WTC11 (cell line): ENCODE measurements at places on chromosomes 3 and 15.

GRCh38 chr15:63367390-63367789, 14.3 kb downstream of the CA12 start:
- no peak overlapping the region for H3K4me3 ChIP-seq
- no peak overlapping the region for H3K27ac ChIP-seq
- no peak for DNase-seq
- H3K27me3 ChIP-seq: no peaks in the 10 kb centered on the region
- peaks cover 30% of the 10 kb centered on the region for H3K4me1 ChIP-seq

GRCh38 chr15:101039461-101039860, 120.3 kb downstream of the LRRK1 start:
- H3K27me3 ChIP-seq: no peaks in the 10 kb centered on the region
- H3K4me3 ChIP-seq: no peak overlapping the region

GRCh38 chr15:74967670-74968069, 11.1 kb upstream of the RPP25 start:
- no peaks in the 10 kb centered on the region for H3K36me3 ChIP-seq
- no peak for DNase-seq
- H3K27me3 ChIP-seq: peaks cover 2% of the 10 kb centered on the region; the same call in 1 of the 2 replicates
- H3K4me1 ChIP-seq: peaks cover 12% of the 10 kb centered on the region
- no peak overlapping the region for H3K4me3 ChIP-seq
- no peak overlapping the region for H3K27ac ChIP-seq

DNA sequence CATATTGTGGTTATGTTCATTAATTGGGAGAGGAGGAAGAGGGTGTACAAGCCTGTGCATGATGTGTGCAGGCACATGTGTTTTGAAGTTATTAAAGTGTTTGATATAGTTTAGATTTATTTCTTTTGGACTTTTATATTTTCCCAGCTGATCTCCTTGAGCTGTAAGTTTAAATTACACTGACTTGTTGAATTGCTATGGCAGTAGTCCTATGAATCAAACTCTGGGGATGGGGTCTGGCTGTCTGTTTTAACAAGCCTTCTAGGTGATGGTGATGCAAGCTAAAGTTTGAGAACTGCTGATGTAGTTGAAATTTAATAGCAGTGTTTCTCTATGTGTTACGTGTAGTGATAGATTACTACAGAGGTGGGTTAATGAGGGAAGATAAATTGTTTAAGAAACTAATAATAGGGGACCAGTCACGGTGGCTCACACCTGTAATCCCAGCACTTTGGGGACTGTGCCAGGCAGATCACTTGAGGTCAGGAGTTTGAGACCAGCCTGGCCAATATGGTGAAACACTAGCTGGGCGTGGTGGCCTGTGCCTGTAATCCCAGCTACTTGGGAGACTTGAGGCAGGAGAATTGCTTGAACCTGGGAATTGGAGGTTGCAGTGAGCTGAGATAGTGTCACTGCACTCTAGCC, 7.0 kb downstream of the ARIH1 start:
- no peaks in the 10 kb centered on the region for H3K27me3 ChIP-seq
- H3K4me3 ChIP-seq: no peak overlapping the region
- no peak for DNase-seq

GRCh38 chr15:47715856-47716445, 1.4 kb upstream of the SEMA6D start:
- peak overlapping the region; percentile 92 for H3K4me3 ChIP-seq
- peaks cover 44% of the 10 kb centered on the region for H3K27me3 ChIP-seq
- H3K4me1 ChIP-seq: peaks cover 46% of the 10 kb centered on the region
- no peak for DNase-seq

DNA sequence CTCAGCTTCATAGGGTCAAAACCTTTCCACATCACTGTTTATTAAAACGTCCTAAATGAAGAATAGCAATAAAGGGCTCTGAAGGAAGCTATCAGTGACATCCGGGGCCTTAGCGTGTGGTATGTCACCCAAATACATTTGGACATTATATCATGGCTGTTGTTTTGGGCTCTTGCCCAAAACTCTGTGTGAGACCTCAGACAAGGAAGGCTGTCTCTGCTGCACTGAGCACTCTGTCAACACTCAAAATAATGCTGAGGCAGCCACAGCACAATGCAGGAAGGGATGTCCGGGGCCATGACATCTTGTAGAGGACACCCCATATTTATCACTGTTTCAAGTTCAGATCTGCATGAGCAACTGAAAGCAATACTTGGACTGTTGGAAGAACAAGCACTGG, 293.8 kb upstream of the WNT5A start:
- peaks cover 7% of the 10 kb centered on the region for H3K4me1 ChIP-seq
- H3K27me3 ChIP-seq: no peaks in the 10 kb centered on the region
- no peak overlapping the region for H3K4me3 ChIP-seq

- H3K36me3 ChIP-seq: peaks cover 3% of the 10 kb centered on the region
- no peak for DNase-seq
- H3K27ac ChIP-seq: no peak overlapping the region
- H3K4me1 ChIP-seq: 0 out of 2 replicates have a peak, but pooled peaks cover 4% of the 10 kb centered on the region
Measured at GRCh38 chr3:168121184-168122017, 25.7 kb upstream of the GOLIM4 start.

DNA sequence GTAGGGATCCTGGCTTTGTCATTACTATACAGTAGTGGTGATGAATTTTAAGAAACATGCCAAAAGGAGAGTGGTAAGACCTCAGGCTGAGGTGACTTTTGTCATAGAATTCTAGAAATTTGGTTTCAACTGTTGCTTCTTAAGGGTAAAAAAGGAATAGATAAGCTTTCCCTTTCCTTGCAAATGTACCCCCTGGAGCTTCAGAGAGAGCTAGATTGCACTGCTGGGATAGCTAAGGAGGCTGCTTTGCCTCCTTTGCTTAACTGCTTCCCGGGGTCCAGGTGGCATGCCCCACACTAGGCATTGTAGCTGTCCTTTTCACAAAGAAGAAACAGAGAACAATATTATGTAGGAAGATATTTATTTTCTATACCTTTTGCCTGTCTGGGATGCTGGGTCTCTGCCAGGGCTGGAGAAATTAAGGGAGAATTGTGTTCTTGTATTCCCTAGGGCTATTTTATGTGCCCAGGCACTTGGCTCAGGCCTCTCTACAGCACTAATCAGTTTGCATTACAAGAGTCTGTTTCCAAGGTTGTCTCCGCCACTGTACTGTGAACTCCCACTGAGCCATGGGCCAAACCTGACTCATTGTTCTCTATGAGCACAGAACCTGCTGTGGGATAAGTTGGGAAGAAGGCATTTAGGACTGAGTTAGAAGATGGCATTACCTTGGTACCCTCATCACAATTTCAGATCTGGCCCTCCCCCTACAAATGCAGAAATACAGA, 460.0 kb downstream of the PDCD6IP start:
- H3K4me3 ChIP-seq: no peak overlapping the region
- peaks cover 64% of the 10 kb centered on the region for H3K4me1 ChIP-seq
- DNase-seq: no peak
- no peak overlapping the region; the same call in 1 of the 2 replicates for H3K27ac ChIP-seq

GRCh38 chr15:75738014-75738646, 25.5 kb upstream of the CSPG4 start:
- H3K27ac ChIP-seq: no peak overlapping the region; the same call in 1 of the 2 replicates
- peaks cover 30% of the 10 kb centered on the region for H3K4me1 ChIP-seq
- peak overlapping the region; percentile 93 for H3K4me3 ChIP-seq
- peaks cover 15% of the 10 kb centered on the region for H3K36me3 ChIP-seq
- peaks cover 38% of the 10 kb centered on the region for H3K27me3 ChIP-seq
- no peak for DNase-seq

- peaks cover 47% of the 10 kb centered on the region for H3K4me1 ChIP-seq
- H3K36me3 ChIP-seq: no peaks in the 10 kb centered on the region
- H3K27me3 ChIP-seq: no peaks in the 10 kb centered on the region
- H3K4me3 ChIP-seq: no peak overlapping the region
- H3K27ac ChIP-seq: peak overlapping the region; percentile 23; the same call in 1 of the 2 replicates
Measured at GRCh38 chr3:60240492-60240891, 1010.8 kb downstream of the FHIT start.

DNA sequence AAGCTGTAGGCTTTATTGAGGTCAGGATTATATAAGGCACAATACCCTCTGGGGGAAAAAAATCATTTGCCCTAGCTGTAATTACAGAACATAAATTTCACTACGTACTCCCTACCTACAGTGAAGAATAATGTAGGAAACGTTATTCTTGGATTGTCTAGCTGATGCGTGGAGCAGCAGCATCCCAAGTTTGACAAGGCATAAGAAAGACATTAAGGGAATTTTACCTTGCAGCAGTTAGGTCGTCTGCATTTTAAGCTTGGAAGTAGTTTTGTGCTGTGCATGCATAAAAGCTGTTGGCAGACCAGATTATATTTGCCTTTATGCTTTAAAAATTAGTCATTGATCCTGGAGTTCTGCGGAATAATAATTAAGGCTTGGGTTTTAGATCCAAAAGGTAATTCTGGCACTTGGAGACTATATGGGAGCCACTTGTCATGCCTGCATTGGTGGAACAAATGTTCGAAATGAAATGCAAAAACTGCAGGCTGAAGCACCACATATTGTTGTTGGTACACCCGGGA, 2.2 kb downstream of the EIF4A2 start:
- DNase-seq: no peak
- H3K36me3 ChIP-seq: peaks cover 67% of the 10 kb centered on the region
- H3K4me1 ChIP-seq: peaks cover 40% of the 10 kb centered on the region
- no peaks in the 10 kb centered on the region for H3K27me3 ChIP-seq

DNA sequence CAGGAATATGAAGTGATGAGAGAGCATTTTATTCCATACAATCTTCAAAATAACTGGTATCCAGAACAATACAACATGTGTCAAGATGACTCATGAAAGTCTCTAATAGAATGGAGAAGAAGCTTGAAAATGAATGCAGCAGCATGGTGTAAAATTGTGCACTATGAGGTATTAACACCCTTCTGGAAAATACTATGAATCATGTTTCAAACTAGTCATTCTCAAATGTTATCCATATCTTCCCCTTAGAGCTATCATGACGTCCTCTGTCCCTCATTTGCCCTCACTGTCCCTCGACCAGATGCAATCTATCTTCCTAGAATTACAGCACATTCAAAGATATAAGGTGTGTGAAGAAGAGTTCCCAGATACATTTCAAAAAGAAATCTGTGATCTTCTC, 198.2 kb downstream of the NECTIN3 start:
- no peak overlapping the region for H3K27ac ChIP-seq
- no peak for DNase-seq
- H3K36me3 ChIP-seq: no peaks in the 10 kb centered on the region
- H3K4me3 ChIP-seq: no peak overlapping the region
- no peaks in the 10 kb centered on the region for H3K4me1 ChIP-seq

- peaks cover 17% of the 10 kb centered on the region for H3K36me3 ChIP-seq
- H3K4me3 ChIP-seq: no peak overlapping the region
- H3K27ac ChIP-seq: no peak overlapping the region
- no peaks in the 10 kb centered on the region for H3K27me3 ChIP-seq
- H3K4me1 ChIP-seq: peaks cover 10% of the 10 kb centered on the region
Measured at GRCh38 chr15:29542994-29543393, 273.4 kb upstream of the NSMCE3 start.

DNA sequence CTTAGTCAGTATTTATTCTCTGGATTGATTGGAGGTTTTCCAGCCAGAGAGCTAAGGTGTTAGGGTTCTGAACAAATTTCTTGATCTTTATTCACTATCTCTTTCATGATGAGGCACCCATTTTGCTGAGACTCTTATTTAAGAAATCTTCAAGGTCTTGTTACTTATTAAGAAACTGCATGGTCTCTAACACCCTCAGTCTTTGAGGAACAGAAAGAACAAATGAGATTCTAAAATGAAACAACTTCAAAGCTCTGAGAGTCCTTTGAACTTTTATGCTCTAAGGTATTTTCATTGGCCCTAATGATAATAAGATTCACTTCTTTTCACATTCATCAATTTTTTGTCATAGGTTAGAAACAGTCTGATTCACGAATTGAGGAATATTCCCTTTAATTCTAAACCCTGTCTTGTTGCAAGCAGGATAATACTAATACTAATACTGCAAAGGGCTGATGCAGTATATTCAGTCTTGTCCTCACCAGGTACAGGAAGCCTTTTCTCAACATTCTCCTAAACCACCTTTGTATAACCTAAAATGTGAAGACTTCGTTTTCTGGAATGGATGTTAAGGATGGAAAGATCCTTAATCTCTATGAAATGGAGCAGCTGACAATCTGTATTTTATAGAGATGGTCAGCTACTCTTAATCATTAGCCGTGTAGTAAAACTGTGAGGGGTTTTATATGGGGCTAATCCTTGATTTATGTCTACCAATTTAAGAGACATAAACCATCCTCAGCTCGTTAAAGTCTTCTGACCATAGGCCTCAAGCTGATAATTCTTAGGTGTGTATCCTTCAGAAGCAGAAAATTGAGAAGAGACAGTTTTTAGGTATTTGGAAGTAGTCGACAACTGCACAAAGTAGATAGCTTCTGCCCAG, 198.3 kb downstream of the OTOL1 start:
- no peak overlapping the region for H3K4me3 ChIP-seq
- peaks cover 7% of the 10 kb centered on the region; the same call in 1 of the 2 replicates for H3K4me1 ChIP-seq
- no peaks in the 10 kb centered on the region for H3K27me3 ChIP-seq
- no peak for DNase-seq
- no peak overlapping the region for H3K27ac ChIP-seq

DNA sequence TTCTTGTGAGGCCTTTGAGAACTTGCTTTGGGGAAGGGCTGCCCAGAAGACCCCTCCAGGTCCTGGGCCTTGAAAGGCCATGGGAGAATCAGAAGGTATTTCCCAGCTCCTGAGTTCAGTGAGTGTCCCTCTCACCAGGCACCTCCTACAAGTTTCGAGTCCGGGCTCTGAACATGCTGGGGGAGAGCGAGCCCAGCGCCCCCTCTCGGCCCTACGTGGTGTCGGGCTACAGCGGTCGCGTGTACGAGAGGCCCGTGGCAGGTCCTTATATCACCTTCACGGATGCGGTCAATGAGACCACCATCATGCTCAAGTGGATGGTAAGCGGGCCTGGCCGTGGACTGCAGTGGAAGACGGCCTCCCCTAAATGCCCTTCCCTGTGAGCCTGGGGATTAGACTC, 68.3 kb downstream of the BOC start:
- DNase-seq: peak; percentile 56
- peaks cover 17% of the 10 kb centered on the region for H3K4me1 ChIP-seq
- H3K36me3 ChIP-seq: no peaks in the 10 kb centered on the region; the same call in 1 of the 2 replicates
- H3K4me3 ChIP-seq: no peak overlapping the region
- no peaks in the 10 kb centered on the region for H3K27me3 ChIP-seq
- H3K27ac ChIP-seq: no peak overlapping the region

DNA sequence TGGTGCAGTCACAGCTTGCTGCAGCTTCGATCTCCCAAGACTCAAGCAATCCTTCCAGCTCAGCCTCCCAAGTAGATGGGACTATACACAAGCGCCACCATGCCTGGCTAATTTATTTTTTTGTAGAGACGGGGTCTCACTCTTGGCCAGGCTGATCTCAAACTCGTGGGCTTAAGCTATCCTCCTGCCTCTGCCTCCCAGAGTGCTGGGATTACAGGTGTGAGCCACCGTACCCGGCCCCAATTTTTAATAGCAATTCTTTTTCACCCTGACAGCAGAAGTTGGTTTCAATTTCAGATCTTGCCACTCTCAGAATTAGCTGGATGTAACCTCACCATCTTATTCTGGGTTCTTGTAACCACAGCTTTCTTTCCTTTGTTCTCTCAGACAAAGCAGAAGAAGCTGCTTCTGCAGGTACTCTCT, 64.8 kb downstream of the TRIM71 start:
- H3K36me3 ChIP-seq: peaks cover 62% of the 10 kb centered on the region
- peaks cover 87% of the 10 kb centered on the region for H3K4me1 ChIP-seq
- no peak for DNase-seq
- H3K4me3 ChIP-seq: no peak overlapping the region
- peak overlapping the region; percentile 87 for H3K27ac ChIP-seq
